Activated CD8-positive, alpha-beta memory T cell treated with anti-CD3 and anti-CD28 coated beads, Interleukin-2, amount 10 ng/mL, durations not matched to agents 7 days and 5 days (primary cell): ENCODE measurements at places on chromosomes 1 and 21. TPM values are rescaled to one million over a fixed set of nuclear protein-coding genes. Genes with fewer than 3 reads are reported as not detected.

ABCA4 gene
- total RNA-seq: not detected

DNA sequence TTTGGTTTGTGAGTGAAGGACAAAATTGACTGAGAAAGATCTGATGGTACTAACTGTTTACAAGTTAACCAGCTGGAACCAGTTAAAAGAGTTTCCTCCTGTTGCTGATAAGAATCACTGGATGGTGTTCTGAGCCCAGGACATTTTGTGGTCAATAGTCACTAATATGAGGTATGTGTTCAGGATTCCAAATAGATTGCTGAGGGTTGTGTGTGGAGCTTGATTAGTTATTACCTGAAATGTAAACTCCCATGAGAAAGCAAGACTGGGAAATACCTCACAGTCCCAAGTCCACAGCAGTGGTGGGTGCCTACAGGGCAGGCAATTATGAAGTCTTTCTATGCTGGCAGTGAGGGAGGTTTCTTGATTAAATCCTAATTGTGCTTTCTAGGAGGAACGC lies 164.6 kb downstream of the DNM3 start:
- no peak for DNase-seq

KCNA2 gene
- total RNA-seq: 3.7 TPM

DNA sequence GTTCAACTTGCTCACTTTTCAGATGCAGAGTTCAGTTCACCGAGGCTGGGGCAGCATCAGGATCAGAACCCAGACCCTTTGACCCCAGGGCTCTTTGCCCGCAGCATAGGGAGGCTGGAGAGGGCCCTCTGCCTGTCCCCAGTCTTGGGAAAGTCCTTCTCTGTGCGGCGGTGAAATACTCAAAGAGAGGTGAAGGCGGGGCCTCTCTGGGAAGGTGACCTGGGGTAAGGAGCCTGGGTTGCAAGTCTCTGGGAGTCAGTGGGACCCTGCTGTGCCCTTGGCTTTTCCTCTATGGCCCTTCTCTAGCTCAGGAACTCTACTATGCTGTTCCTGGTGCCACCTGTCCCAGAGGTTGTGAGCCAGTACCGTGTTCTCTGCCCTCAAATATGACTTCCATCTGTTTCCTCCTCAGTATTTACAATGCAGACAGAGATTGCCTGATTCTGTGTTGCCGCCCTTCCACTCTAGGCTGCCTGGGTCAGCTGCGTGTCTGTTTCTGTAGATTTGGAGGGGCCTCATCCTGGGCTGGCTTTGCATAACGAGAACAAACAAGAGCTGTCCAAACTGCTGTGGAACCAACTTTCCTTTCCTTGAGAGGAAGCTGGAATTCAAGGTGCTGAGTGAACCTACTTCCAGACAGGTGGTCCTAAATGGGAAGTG lies 18.7 kb upstream of the ZBTB21 start:
- no peak for DNase-seq

DNA sequence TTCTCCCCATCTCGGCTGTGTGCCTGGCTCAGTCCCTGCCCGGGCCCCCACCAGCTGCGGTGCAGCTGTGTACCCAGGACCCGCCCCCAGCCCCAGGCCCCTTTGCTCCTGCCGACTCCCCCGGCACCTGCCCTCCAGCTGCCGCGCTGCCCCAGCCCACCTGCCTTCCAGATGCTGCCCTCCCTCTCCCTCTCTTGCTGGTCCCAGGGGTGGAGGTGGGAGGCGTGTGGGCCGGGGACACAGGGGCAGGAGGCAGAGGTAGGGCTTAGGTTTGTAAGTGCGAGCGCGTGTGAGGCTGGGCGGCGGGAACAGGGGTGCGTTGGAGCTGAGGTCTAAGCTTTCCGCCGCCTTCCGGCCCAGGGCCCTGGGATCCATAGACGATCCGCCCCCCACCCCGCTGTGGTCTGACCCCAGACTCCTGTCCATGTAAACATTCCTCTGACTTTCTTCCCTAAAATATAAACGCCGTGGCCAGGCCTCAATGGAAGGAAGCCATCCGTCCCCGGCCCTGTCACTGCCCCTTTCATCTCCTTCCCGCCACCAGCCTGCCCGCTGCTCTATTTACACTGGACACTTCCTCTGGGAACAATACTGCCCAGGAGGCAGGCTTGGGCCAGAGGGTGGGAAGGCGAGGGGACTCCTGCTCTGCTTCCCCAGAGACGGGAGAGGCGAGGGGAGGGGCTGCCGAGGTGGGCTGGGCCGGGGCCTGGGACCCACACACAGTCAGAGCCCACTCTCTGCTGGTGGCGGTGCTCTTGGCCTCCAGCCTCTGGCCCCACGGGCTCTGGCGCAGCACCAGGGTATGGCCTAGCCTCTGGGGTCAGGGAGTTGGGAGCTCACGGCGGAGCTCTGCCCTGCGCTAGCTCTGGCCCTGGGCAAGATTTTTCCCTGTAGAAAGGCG lies 128.3 kb downstream of the CASZ1 start:
- no peak for DNase-seq

IFI44 gene
- total RNA-seq: 367 TPM

DNA sequence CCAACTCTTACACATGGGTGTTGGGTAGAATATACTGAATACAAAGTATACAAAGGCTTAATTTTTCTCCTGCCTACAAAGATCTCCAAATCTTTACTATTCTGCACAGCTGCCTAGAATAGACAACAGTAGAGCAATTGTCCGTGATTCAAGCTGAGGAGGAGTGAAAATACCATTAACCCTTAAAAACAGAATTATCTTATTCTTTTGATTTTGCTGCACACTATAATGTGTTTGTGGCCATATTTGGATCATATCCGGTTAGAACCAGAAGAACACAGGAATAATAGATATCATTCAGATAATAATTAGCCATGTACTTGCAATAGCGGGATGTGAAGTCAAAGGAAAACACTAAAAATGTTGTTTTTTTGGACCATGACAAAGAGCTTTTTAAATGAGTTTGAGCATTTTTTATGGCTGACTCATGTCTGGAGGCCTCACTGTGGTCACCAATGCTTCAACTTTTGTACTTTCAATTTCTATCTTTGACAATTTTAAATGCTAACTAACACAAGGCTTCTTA lies 197.6 kb upstream of the FOXD3 start:
- no peak for DNase-seq

TSPEAR gene
- not detected for total RNA-seq

DNA sequence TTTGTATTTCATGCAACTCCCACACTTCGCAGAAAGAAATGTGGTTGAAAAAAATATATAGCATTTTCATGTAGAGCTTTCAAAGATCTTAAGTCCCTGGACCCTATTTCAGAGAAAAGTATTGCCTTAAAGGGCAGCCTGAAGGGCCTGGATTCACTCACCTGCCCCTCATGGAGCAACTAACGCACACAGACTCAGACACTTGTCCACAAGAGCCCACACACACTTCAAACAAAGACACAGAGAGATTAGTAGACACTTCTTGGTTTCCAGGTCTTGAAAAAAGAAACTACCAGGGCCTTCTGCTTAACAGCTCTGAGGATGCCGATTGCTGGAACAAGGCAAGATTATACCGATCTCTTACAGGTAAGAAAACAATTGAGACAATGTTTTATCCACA lies 122.2 kb downstream of the ZBTB18 start:
- DNase-seq: no peak

DNA sequence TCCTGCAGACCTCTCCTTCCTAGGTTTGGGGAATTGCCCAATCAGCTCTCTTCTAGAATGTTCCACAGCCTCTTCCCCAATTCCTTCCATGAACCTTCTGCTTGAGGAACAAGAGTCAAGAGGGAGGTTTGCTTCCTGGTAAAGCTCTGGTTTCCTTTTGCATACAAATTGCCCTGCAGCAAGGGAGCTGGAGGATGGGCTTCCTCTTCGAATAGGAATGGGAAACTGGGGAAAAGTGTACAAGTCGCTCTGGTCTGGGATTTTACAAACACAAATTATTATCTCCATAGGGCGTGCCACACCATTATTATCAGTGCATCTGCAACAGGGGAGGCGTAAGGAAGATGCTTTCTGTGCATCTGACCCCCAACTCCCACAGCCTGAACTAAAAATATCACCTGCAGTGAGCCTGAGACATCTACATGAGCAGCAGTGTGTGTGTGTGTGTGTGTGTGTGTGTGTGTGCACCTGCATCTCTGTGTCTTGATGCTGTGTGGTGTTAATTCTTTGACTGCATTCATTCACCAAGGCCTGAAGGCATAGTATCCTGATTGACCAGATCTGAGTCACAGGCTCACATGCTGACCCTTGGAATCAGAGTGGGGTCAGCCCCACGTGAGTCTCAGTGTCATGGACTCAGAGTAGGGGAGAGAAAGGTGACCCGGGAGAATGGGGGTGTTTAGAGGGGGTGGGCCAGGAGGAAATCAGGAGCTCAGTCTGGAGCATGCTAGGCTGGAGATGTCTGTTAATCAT lies 272.9 kb downstream of the KAZN start:
- DNase-seq: no peak

DNA sequence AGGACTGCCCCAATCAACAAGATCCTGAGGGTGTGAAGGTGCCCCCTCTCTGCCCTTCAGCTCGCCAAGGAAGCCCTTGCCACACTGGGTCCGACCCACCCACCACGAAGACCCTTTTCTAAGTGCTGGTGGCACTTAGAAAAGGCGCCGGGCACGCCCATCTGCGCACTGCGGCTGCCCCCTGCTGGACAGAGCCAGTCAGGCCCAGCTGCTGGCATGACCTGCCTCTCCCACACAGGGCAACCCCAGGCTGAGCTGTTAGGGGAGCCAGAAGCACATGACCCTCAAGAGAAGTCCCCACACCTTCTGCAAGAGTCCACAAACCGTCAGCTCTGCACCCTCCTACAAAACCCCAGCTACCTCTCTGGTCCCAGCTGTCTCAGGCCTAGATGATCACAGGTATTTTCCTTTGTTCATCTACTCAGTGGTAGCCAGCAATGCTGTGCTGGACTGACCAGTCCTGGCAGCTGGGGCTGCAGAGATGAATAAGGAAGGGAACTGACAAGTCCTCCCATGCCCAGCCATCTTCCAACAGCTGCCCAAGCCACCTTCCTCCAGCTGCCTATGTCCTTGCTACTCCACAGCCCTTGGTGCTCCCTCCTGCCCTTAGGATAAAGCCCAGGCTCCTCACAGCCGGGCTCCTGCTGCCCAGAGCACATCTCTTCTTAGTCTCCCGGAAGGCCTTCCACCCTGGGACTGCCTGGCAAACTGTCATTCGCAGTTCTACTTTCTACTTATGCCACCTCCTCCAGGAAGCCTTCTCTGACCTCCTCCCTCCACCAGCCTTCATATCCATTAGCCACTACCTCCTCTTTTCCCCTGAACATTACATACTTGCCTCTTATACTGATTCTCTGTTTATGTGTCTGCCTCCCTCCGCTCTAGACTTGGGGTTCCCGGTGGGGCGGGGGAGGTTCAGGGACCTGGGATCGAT lies 39.8 kb upstream of the ZC3H12A start:
- DNase-seq: peak; percentile 78

SFT2D2 gene
- total RNA-seq: 65.9 TPM

- DNase-seq: no peak
These were observed 21.9 kb upstream of the ARF1 start for GRCh38 chr1:228060458-228061190.

GRCh38 chr1:96721053-96721415 lies 550 bp upstream of the PTBP2 start:
- no peak for DNase-seq

DNA sequence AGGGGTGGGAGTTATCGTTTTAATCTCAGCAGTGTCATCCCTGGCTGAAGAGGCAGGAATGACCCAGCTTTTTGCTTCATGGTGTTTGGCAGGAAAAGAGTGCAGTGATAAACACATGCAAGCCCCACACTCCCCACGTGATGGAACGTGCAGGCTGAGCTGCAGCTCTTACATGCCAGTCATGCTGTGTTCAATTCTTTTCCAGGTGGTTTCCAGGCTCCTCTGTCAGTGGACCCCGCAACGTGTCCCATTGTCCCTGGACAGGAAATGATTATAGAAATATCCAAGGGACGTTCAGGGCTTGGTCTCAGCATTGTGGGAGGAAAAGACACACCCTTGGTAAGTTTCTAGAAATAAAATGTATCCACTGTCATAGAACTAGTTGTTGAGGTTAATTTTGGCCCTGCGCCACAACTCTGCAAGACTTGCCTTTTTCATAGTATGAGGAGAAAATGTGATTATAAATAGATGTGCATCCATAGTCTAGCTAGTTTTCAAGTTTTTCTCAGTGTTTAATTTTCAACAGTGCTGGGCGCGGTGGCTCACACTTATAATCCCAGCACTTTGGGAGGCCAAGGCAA lies 110.2 kb upstream of the L1TD1 start:
- no peak for DNase-seq

ZSWIM5 gene
- total RNA-seq: 0.47 TPM

C8B gene
- not detected for total RNA-seq

DNA sequence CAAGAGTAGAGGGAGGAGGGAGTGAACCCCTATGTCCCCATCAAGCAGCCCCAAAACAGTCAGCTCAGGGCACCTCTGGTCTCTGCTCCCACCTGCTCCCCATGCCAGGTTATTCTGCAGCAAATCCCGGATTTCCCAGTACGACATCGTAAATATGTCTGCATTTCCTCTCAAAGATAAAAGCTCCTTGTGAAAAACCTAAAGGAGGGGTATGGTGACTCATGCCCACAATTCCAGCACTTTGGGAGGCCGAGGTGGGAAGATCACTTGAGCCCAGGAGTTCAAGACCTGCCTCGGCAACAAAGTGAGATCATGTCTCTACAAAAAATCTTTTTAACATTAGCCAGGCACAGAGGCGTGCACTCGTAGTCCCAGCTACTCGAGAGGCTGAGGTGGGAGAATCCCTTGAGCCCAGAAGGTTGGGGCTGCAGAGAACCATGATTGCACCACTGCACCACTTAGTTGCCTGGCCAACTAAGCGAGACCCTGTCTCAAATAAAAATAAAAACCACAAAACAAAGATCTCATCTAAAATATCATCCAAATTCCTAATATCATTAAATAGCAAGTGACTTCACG lies 7.1 kb downstream of the ACOT7 start:
- no peak for DNase-seq

GRCh38 chr1:36570478-36571060 lies 87.9 kb upstream of the CSF3R start:
- no peak for DNase-seq

DNA sequence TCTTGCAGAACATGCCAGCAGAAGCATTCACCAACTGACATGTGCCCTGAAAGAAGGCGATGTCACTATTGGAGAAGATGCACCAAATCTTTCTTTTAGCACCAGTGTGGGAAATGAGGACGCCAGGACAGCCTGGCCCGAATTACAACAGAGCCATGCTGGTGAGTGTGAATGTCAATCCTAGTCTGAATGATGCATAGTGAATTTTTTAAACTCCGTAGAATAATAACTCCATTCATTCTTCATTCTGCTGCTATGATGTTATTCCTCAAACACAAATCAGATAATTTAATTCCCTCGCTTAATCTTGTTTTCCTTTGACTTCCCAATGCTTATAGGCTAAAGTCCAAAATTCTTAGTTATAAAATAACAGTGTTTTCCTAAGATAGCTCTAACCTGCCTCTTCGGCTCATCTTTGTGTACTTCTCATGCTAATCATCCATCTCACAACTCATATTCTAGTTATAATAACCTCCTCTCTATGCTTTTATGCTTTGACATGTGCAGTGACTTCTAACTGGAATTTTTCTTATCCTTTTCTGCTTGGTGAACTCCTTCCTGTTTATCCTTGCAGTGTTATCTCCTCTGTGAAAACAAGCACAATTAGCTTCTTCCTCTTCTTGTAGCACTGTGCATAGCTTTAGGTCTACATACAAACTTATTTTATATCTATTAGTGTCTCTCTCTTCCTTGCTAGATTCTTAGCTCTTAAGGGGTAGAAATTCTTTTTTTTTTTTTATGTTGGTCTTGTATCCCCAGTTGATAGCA lies 14.4 kb downstream of the SDCCAG8 start:
- no peak for DNase-seq

ZBTB37 gene
- 9.5 TPM for total RNA-seq
